ENCODE measurements at places on chromosomes 11 and 22. TPM values are rescaled to one million over a fixed set of nuclear protein-coding genes. Genes with fewer than 3 reads are reported as not detected.

Gene C22orf15
- total RNA-seq = not detected

Gene LDHAL6A
- total RNA-seq = not detected

Gene SULT4A1
- 0.53 TPM for total RNA-seq

Gene PHF21A
- 32.8 TPM for total RNA-seq

Gene KCNK4
- total RNA-seq = not detected

Gene ARHGAP20
- total RNA-seq = 2.3 TPM

Gene BTG4
- not detected for total RNA-seq

Gene INPPL1
- total RNA-seq = 198 TPM

Gene FLRT1
- total RNA-seq = 0.27 TPM

Gene OR52N1
- total RNA-seq = not detected

Gene POTEH
- total RNA-seq = 3.3 TPM

Gene UPK2
- total RNA-seq = not detected

Gene WT1
- not detected for total RNA-seq

Gene TPST2
- total RNA-seq = 47.9 TPM

Gene CLCF1
- 10.3 TPM for total RNA-seq

Gene SHISAL1
- total RNA-seq = 1.1 TPM

Gene PTPRCAP
- 19.7 TPM for total RNA-seq

Gene MS4A15
- 0.54 TPM for total RNA-seq

Gene AQP11
- 62.0 TPM for total RNA-seq

Gene YAP1
- 99.8 TPM for total RNA-seq

Gene TRIM48
- total RNA-seq = not detected

Gene DDX25
- total RNA-seq = 0.40 TPM

Gene MRGPRG
- total RNA-seq = not detected

Gene ANGPTL5
- total RNA-seq = not detected
